Suppressor macrophage treated with lipopolysaccharide for 4 hours (primary cell): ENCODE measurements at places on chromosomes 7 and 10.
A peak's percentile ranks its signal among the peaks of the same experiment; 100 is the strongest.

DNA sequence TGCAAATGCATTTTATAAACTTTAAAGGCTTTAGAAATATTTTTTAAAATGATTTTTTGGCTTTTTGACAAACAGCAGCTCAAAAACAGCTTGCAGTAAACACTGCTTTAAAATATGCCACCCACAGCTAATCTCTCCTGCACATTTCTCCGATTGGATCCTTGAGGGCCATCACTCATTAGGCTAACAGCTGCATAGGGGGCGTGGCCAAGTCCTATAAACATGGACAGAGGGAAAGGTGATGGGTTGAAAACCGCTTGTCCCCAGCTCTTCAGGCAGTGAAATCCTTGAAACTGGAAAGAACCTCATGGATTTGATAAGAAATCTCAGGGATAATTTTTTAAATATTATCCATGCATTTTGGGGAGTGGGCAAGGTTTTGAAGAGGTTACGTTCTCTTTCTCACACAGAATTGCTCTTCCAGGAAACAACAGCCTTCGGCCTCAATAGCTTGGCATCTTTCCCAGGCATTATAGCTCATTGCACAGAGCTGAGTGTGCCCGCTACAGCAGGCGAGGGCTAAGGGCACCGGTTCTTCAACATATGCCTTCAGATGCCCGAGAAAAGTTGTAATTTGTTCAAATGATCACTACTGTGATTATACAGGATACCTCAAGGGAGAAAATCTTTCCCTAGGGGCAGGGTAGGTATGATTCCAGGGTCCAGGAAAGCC lies 1.7 kb downstream of the PLEKHS1 start:
- DNase-seq = no peak

DNA sequence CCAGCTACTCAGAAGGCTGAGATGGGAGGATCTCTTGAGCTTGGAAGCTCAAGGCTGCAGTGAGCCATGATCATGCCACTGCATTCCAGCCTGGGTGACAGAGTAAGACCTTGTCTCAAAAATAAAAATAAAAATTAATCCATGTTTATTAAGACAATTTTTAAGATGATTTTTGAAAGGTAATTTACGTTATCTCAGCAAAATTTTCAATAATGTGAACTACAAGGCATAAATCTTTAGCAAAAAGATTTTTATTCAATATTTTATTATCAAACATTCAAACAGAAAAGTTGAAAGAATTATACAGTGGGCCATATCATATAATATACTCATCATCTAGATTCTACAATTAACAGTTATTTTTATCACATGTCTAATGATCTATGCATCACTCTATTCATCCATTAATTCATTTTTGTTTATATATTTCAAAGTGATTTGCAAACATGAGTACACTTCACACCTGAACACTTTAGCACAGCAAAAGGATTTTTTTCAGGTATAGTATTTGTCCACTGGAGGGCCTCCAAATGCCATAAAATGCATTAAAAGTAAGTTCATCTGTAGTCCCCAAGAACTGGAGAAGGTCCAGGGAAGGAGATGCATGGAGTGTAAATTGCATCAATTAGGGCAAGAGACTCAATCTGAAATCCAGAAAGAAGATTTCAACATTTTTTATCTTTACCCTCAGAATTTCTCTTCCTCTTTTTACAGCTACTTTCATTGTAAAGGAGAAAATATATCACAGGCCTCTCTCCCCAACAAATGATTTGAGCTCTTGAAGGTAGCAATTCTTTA lies 38.6 kb upstream of the RSBN1L start:
- peak; percentile 47 for DNase-seq

GRCh38 chr7:29447828-29448227 lies 115.8 kb upstream of the PRR15 start:
- DNase-seq = no peak

GRCh38 chr10:86899670-86900276 lies 57.6 kb downstream of the MMRN2 start:
- DNase-seq = peak; percentile 72

DNA sequence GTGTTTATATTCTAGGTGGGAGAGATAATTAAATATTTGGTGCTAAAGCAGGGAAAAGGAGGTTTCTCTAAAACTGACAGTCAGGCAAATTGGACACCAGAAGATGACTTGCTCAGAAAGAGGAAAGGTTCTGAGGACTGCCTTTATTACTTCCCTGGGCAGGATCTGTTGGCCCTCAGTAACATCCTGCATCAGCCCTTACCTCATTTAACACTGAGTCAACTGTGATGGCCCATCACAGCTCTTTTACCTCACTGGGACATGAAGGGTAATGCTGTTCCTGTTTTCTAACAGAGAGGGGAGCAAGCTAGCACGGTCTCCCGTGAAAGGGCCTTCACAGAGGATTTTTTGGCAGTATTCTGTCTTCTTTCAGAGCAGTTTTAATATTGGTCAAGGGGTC lies 12.0 kb downstream of the PPP1R17 start:
- peak; percentile 83 for DNase-seq

GRCh38 chr10:101901340-101901739 lies 57.7 kb upstream of the KCNIP2 start:
- no peak for DNase-seq

DNA sequence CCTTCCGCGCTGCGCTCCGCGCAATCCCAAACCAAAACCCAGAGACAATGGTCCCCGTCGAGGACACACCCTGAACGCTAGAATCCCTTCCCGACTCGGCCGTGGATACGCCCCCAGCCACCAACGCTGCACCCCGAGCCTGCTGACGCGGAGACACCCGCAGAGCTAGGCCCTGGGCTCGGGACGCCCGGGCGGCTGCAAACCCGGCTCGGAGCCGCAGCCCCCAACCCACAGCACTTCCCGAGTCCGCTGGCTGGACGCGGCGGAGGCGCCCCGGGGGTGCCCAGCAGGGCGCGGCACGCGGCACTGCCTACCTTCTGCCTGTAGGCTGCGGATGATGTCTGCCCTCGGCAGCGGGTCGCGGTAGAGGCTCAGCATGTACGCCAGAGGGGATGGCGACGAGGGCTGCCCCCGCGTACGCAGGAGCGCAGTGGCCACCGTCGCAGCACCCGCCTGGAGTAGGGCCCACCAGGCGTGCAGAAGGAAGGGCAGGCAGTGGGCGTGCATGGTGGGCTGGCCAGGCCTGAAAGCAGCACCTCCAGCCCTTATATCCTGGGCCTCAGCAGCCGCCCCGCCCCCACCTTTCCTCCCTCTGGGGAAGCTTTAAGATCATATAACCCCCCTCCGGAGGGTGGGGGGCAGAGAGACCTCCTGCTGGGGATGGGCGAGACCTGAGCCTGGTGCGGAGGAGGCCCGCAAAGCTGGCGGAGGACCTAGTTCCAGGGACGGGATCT lies at the start of gene NODAL:
TSS of gene NODAL (minus strand) at position 521 of the 734 bp plus-strand sequence. CDS start at position 507, 14 bp downstream.
- no peak for DNase-seq

DNA sequence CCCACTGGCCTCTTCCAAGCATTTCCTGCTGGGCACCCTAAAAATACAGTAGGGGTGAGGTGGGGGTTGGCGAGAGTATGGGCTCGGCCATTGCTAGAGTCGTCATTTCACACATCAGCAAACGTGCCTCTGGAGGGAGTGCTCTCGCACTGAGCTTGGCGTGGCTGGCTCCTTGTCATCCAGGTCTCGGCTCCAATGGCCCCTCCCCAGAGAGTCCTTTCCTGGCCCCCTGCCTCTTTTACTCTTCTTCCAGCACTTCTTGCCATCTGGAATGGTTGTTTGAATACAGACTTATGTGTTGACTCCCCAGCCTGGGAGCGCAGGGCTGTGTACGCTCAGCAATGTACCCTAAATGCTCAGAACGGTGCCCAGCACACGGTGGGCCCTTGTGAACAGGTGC lies 18.8 kb downstream of the UNC5B start:
- DNase-seq = no peak
